ENCODE measurements at places on chromosomes 1 and 21. TPM values are rescaled to one million over a fixed set of nuclear protein-coding genes. Genes with fewer than 3 reads are reported as not detected.

GRCh38 chr1:161013488-161014230 lies 7.3 kb downstream of the F11R start:
- DNase-seq: peak; percentile 66

DNA sequence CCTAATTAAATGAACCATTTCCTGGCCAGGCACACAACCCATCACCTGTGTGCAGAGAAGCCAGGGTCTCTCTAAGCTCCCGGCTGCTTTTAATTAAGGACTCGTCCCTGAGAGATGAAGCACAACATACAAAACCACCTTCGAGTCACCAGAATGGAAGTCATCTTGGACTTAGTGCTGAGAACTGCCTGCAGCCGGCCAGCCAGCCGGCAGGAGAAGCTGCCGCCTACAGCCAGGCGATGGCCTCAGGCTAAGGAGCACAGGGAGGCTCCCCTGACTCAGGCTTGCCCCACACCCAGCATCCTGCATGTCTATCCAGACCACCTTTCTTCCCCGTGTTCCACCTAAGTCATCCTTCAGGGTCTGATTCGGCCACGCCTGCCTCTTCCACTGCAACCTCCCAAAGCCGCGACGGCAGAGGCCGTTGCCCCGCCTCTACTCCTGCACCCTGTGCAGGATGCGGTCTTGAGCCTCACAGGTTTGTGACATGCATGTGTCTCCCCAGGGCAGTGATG lies 83.6 kb downstream of the SLC66A1 start:
- DNase-seq: no peak

PROK1 gene
- total RNA-seq: 0.19 TPM

- DNase-seq: no peak
Observed at GRCh38 chr1:107976836-107977235, 11.9 kb upstream of the VAV3 start.

- DNase-seq: no peak
Observed at GRCh38 chr1:95386371-95386770, 152.4 kb downstream of the RWDD3 start.

GRCh38 chr1:52544665-52545525 lies 8.0 kb downstream of the TUT4 start:
- DNase-seq: no peak

GRCh38 chr1:200919386-200919785 lies 24.7 kb downstream of the INAVA start:
- DNase-seq: no peak

DNA sequence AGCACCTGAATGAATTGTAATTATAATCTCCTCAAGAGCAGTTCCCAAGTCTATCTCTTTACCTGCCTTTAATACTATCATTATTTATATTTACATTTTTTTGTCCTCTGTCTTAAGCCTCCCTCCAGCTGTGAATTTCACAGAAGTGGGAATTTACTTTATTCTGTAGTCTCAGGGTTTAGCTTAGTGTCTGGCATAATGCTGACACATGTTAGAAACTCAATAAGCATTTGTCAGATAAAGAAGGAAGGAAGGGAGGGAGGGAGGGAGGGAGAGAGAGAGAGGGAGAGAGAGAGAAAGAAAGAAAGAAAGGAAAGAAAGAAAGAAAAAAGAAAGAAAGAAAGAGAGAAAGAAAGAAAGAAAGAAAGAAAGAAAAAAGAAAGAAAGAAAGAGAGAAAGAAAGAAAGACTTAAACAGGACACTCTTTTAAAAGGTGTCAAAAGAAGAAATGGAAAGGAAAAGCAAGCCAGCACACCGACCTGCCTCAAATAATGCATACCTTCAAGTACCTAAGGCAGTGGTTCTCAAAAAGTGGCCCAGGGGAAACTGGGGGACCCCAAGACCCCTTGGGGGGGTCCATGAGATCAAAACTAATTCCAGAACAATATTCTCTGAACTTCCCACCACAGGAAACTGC lies 1.8 kb upstream of the PGLYRP4 start:
- DNase-seq: no peak

- no peak for DNase-seq
Observed at GRCh38 chr21:34609244-34609932, 5.5 kb downstream of the RCAN1 start.

DNA sequence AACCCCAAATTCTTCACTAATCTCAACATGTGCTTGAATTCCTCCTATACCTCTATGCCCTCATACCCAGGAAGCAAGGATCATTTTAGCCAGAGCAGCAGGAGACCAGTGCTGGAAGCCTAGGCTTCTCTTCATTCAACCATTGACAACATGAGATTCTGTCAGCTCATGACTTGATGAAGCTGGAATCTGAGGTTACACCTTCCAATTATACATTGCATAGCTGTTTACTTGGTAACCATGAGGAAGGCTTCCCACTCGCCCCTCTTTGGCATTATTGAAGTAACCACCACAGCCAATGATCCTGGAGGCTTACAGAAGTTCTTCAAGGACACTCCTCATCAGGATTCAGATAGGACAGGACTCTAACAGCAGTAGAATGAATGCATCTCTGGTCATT lies 160.3 kb downstream of the TPR start:
- DNase-seq: no peak

GRCh38 chr1:60762176-60762575 lies 320.2 kb upstream of the NFIA start:
- no peak for DNase-seq

SZRD1 gene
- 46.5 TPM for total RNA-seq

DNA sequence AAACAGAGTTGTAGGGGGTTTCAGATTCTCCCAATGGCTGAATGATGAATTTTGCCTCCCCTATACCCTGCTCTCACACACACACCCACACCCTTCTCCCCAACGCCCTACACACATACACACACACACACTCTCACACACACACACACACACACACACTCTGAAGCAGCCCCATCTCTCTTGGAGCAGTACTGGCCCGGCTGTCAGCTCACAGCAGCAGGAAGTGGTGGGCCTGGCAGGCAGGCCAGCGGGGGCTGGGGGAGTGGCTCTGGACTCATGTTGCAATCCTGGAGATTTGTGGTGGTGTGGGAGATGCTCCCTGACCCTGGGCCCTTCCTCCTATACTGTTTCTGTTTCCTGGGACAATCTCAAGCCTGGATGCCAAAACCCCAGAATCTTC lies 2.2 kb downstream of the IKBKE start:
- no peak for DNase-seq

GRCh38 chr1:37926038-37926924 lies 20.6 kb downstream of the INPP5B start:
- DNase-seq: no peak

GRCh38 chr1:174406421-174406820 lies 41.3 kb upstream of the GPR52 start:
- no peak for DNase-seq

DNA sequence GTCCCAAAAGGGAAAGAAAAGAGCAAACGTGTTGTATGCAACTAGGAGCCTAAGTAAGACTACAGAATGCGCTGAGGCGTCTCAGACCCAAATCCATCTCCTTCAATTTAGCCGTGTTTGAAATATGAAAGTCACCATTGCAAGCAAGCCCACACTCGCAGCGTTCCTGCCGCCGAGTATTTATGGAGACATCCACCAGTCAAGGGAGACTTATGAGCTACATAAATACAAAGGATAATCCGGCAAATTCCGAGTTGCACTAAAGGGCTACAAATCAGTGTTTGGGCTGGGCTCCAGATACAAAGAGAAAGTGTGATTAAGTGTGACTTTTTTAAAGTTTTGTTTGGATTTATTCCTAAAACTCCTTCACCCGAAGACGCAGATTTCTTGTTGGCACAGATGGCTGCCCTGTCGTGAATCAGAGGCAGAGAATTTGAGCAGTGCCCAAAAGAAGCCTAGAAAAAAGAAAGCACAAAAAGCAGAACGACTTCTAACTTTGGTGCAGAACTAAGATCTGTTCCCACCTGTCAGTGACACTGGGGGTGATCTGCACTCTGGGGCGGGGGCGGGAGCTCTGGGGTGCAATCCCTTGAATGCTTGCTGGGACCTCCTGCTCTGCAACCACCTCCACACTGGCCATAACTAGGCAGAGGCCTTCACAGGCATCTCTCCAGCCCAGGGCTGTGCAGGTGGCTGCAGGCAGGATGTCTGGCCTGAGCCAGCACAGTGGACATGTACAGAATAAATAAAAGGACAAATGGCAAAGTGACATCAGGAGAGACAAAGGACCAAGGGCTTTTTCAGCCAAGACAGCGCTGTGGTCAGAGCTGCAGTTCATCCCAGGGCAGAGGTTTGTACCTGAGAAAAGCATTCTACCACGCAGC lies 489.7 kb downstream of the NPHP4 start:
- no peak for DNase-seq

SASS6 gene
- total RNA-seq: 7.4 TPM

YY1AP1 gene
- total RNA-seq: 109 TPM

NHLH2 gene
- total RNA-seq: 0.05 TPM

DNA sequence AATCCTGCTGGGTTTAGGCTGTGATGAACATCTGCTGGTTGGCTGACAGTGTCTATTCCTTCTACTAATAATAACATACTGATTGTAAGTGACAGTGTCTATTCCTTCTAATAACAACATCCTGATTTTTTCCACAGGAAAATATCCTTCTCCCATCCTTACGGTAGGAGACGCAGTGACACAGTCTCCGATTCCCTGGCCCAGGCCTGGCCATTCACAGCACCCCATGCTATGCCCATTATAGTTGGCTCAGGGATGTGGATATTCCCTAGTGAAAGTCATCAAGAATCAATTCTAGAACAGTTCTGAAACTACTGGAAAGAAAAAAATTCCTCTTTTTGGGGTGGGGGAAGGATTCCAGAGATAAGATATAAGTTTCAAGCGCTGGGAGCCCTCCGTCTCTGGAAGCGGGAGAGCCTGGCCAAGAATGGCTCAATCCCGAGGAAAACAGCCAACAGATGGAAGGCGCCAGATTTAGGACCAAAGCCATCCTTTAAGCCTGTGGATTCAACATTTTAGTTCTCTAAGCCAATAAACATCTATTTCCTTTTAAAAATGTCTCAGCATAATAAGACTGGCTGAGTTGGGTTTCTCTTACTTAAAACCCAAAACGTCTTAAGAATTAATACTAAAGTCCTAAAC lies 88.6 kb downstream of the GPATCH2 start:
- no peak for DNase-seq

DNA sequence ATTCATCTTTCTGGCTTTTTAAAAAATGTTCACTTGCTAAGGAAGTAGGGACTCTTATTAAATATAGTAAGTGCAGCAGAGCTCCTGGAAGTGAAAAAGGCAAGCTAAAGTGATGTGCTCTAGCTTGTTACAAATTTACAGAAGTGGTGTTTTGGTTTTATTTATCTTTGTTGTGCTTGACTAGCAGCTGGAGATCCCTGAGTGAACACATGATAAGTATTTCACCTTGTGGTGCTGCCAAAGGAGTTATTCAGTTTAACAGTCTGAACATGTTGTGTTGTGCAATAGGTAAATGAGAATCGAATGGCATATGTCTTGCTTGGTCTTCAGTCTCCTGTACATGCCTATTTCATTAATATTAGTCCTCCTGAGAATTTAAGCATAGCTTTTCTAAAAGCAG lies 315.7 kb downstream of the TPR start:
- no peak for DNase-seq

ERG gene
- total RNA-seq: 3.9 TPM

- no peak for DNase-seq
Observed at GRCh38 chr1:83942914-83943313, 56.0 kb downstream of the TTLL7 start.

DNA sequence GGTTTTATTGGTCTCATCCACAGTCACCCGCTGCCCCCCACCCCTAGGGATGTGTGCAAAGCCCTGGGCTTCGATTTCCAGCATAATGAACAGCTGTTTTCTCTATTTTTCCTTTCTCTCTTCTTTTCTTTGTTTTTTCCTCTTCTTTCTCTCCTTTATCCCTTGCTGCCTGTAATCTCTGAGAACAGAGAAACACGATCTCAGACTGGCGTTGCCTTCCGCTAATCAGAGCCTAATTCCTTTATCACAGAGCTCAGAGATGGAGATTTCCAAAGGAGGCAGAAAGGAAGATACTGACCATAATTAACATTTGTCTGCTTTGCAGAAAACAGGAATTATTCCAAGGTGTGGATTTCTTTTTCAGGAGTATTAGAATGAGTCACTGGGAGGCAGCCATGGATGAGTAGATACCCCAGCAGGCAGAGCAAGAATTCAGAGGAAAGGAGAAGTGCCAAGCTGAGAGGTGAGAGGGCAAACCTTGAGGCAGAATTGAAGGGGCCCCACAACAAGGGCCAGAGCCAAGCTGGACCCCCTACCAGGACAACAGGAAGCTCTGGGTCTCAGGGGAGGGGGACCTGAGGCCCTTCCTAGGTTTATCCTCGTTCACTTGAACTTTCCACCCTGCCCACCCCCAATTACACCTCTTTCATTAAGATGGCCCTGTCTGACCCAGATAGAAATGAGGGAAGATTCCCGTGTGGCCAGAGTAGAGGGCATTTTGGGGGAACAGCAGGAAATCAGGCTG lies 33.3 kb downstream of the MATN1 start:
- DNase-seq: no peak

ATP1A4 gene
- 0.28 TPM for total RNA-seq

- DNase-seq: no peak
Observed at GRCh38 chr1:69919922-69920273, 285.5 kb downstream of the LRRC40 start.

DNA sequence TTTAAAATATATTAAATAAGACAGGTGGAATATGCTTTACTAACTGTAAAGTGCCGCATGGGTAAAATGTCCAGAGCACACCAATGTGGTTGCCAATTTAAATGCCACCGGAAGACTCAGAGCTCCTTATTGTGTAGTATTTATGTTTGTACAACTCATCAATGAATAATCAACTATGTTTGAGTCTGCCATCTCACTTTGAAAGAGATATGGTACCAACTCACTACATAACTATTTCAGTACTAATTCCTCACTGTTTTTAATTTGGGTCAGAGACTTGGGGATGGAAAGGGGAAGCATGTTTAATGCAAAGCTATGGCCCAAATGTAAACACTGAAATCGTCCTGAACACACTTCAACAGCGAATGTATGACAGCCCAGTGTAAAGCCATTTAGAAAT lies 144.8 kb downstream of the NR5A2 start:
- no peak for DNase-seq

GRCh38 chr21:14824126-14824525 lies 240.7 kb downstream of the NRIP1 start:
- DNase-seq: no peak

- no peak for DNase-seq
Observed at GRCh38 chr1:32180186-32181060, 948 bp downstream of the TXLNA start.

GRCh38 chr1:109040627-109040988 lies 1.3 kb downstream of the WDR47 start:
- no peak for DNase-seq

DNA sequence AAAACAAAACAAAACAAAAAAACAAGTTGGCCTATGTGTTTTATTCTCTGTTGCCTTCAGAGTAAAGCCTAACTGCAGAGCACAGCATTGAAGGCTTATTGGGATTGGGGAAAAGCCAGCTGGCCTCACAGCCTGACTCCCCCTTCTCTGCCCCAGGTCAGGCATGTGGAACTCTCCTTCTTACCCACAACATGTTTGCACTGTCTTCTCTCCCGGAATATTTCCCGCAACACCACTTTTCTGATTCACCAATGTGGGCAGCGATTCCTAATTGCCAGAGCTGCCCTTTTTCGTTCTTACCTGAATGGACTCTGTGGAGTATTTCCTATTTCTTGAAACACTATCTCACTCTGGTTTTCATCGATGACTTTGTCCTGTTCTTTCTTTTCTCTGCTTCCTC lies 2.8 kb upstream of the TARBP1 start:
- no peak for DNase-seq

EDN2 gene
- 0.14 TPM for total RNA-seq
